ENCODE measurements at places on chromosomes 1 and 21.
A peak's percentile ranks its signal among the peaks of the same experiment; 100 is the strongest.

DNA sequence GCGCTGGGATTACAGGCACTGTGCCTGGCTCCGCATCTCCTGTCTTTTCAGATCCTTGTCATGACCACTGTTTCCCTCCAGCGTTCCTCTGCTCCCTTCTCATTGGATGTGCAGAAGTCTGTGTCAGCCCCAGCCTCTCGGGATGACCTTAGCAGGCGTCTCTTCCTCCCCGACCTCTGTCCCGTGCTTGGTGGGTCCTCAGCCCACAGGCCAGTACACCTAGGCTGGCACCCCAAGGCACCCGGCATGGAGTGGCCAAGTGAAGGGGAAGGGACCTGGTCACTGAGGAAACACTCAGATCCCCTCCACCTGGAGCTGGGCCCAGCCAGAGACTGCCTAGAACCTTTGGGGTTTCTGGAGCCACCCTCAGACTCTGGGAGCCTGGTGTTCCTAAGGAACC lies 2.4 kb upstream of the CLCNKB start:
- DNase-seq = no peak

DNA sequence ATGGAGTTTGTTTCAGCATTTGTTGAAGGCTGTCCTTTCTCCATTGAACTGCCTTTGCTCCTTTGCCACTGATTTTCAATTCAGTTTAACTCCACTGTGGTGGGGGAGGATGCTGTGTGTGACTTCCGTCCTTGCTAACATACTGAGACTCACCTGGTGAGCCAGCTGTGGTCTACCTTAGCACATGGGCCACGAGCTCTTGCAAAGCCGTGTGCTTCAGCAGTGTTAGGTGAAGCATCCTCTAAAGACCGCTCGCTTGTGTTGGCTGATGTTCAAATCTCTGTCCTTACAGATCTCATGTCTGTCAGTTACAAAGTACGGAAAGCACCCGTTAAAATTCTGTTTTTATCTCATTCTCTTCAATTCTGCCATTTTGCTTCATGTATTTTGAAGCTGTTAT lies 3.6 kb upstream of the SPATC1L start:
- DNase-seq = no peak

GRCh38 chr1:237235091-237235490 lies 193.1 kb downstream of the RYR2 start:
- no peak for DNase-seq

GRCh38 chr1:56827711-56828110 lies 8.5 kb upstream of the FYB2 start:
- DNase-seq = no peak

- DNase-seq = no peak
These were observed 735.4 kb downstream of the PTPRU start for GRCh38 chr1:29971703-29972102.

DNA sequence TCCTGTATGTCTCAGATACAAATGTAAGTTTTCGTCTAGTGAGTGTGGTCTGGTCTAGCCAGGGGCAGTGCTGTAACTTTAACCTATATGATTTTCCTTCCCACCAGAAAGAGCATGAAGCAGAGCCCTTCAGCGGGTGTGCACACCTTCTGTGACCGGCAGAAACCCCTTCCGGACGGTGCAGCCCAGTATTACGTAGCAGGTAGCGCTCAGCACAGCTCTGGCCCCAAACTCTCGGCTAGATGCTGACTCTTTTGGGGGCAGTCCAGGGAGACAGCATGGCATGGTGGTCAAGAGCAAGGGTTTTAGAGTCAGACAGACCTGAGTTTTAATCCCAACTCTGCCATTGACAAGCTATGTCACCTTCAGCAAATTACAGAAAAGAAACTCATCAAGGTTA lies 28.0 kb upstream of the TMEM222 start:
- no peak for DNase-seq

DNA sequence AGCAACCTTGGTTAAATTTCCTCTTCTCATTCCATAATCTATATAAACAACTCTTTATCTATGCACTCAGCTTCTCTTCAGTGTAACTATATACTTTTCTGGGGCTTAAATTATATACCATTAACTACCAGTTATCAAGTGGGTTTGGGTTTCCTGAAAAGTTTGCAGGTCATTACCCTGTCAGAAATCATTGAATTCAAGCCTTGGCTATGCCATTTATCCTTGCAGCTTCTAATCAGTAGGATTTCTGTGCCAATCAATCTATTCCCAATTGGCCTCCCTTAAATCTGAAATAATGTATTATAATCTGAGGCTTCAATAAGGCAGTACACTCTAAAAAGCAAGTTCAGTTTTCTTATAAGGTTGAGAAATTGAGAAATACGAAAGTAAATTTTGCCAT lies 466.5 kb downstream of the NCAM2 start:
- no peak for DNase-seq

DNA sequence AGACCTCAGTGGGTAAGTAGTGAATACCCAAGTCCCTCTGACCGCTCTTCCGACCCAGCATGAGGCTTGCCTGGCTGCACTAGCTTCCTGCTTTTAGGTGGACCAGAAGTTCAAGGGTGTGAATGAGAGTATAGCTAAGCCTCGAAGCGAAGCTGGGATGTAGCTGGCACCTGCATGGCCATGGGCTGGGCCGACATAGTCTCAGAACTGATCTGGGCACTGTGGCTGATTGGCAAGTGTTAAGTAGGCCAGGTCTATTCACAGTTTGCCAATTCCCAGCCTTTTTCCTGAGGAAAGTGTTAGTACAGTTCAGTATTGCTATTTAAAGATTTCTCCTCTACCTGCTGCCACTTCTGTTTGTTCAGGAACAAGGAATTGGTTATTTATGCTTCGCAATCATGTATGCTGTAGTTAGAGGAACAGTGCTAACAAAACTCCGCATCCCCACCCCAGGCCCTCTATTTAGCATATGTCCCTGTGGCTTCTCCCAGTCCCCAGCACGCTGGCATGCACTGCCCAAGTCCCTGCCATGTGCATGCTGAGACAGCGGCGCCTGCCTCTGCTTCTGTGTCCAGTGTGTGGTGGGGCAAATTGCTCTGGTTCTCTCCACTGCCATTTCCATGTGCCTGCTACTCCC lies 16.3 kb downstream of the SPATA46 start:
- DNase-seq = no peak

GRCh38 chr1:234725177-234726132 lies 115.5 kb upstream of the IRF2BP2 start:
- no peak for DNase-seq

- DNase-seq = peak; percentile 29
These were observed 35.1 kb downstream of the PIGM start for GRCh38 chr1:159996653-159997052.

GRCh38 chr1:6243053-6243834 lies 735 bp upstream of the HES3 start:
- no peak for DNase-seq

- no peak for DNase-seq
These were observed 38.7 kb downstream of the TRIM62 start for GRCh38 chr1:33143176-33143575.

- no peak for DNase-seq
These were observed 72.9 kb downstream of the SYT6 start for GRCh38 chr1:114080511-114081436.

DNA sequence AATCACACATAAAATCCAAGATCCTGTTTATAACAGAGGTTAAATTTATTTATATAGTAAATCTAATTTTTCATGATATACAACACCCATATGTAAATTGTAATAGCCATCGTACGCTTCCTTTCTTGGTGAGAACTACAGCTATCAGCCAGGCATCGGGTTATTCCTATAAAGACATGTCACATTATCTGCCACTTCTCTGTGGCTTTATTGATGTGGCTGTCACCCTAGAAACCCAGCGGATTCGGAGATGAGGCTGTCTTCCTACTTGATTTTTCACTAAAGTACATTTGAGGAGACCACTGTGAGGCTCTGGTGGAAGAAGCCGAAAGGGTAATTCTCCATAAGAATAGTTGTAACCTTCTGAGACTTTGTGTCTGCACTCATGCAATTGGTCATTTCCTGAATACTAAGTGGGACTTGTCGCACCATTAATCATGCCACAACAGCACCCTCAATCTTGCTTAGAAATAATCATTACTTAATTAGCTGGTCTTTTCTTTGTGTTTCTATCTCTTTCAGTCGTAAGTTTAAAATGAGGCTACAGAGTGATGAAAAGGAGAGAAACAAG lies 106.0 kb downstream of the NTNG1 start:
- DNase-seq = no peak

- no peak for DNase-seq
These were observed 20.4 kb upstream of the UBXN10 start for GRCh38 chr1:20165522-20165951.

DNA sequence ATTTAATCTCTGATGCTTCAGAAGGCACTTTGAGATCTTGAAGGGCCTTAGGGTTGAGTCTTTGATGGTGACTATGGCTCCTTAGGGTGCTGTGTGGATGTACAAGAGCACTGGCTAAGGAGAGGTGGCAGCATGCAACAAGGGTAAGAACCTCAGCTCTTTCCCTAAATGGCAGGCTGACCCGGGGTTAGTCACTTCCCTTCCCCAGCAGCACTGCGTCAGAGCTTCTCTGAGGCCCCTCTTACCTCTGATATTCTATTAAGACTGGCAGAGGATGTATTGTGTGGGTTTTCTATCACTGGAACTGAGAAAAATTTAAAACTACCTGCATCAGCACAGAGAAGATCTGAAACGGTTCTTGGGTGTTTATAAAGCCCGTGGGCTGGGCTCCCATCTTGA lies 11.8 kb downstream of the C1orf116 start:
- DNase-seq = no peak

GRCh38 chr1:1344655-1345361 lies 4.4 kb downstream of the DVL1 start:
- no peak for DNase-seq

DNA sequence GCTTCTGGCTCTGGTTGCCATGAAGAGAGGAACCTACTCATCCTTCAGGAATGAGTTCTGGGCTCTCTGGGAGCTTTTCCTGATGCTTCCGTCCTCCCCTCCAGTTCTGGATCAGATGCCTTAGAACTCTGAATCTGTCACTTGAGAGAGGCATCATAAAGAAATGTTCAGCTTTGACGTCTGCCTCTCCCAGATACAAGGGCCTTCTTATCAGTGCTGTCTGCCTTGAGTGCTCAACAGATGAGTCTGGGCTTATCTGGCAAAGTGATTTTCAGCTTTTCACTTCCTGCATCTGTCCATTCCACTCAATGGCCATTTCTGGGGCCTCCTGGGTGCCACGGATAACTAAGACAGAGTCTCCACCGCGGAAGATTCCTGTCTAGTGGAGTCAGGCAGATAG lies 12.3 kb upstream of the OTUD3 start:
- DNase-seq = no peak

DNA sequence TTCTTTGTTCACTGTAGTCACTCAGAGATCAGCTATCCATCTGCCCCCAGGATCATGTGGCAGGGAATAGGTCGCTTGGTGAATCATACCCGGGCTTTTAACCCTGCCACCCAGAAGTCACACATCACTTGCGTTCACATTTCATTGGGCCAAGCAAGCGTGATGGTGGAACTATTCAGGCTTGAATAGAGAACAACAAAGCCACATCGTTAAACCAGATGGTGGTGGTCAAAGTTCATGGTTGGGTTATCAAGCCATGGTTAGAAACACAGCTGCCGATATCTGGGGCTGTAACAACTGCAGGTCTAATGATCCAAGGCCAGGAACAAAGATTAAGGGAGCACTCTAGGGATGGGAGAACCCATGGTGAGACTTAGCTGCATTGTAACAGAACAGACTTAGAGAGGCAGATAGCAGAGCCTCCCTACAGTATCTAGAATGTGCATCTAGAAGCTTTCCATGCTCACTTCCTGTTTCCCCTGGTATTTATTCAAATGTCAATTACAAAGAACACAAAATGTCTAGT lies 40.0 kb upstream of the PTPRC start:
- DNase-seq = no peak

DNA sequence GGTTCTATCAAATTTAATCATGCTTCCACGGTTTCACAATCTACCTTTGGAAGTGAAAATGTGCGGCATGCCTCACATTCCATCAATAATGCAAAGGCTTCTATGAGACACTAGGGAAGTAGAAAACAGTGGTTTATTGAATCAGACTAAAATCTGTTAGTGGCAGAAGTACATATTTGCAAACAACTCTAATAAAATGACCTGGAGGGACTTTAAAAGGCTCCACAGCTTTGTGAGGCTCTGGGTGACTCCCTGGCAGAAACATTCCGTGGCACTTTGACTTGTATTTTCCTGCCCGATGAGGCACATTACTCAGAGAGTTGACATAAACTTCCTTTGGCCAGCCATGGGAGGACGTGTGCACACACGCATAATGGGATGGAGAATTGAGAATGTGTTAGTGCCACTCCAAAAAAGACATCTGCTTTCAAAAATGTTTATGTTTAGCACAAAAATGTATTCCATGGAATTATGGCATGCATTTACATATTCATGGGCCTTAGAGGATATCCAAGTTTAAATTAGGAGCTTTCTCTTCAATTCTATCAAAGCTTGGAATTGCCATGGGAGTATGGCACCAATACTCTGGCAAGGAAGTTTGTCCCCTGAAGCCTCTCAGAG lies 60.0 kb upstream of the SSX2IP start:
- DNase-seq = no peak

DNA sequence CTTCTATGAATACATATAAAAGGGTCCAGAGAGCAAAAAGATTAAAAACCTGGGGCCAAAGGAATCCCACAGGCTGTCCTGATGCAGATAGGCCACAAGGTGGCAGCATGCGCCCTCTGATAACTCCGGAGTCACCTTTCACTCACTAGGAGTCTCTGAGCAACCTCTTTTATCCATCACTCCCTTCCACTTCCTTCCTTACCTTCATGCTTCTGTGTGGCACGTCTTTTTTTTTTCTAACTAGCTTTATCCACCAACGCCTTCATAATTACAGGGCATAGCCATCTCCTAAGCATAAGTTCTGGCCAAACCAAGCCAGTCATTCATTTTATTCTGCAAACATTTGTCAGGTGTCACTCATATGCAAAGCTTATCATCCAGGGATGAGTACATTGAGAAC lies 3.9 kb upstream of the PGLYRP4 start:
- DNase-seq = peak; percentile 17

DNA sequence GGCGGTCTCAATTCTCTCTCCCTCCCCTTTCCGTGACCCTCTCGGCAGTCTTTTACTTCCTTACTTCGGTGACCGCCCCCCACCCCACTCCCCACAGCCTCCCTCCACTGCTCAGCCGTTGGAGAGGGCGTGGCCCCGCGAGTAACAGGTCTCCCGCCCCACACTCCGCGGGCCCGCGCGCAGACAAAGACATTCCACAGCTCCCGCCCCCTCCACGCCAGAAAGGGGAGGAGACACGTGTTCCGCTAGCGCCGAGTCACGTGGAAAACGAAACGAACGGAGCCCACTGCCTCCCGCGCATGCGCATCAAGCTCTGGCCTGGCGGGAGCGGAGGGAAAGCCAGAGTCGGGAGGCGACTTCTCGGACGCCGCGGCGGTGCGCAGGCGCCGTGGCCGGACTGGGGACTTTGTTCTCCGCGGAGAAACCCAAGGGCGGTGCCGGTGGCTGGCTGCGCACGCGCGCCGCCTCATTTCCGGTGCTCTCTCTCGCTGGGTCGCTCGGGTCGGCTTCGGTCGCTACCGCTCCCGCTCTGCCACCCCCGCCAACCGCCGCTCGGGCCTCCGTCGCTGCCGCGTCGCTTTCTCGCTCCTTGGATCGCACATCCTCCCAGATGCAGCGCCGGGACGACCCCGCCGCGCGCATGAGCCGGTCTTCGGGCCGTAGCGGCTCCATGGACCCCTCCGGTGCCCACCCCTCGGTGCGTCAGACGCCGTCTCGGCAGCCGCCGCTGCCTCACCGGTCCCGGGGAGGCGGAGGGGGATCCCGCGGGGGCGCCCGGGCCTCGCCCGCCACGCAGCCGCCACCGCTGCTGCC lies at the start of gene KHDRBS1:
Gene KHDRBS1, plus strand, starts transcription at position 483 of the 813 bp plus-strand sequence. Its CDS starts 128 bp downstream, at position 611.
- DNase-seq = peak; percentile 92
